ENCODE measurements at places on chromosomes 4 and X.

DNA sequence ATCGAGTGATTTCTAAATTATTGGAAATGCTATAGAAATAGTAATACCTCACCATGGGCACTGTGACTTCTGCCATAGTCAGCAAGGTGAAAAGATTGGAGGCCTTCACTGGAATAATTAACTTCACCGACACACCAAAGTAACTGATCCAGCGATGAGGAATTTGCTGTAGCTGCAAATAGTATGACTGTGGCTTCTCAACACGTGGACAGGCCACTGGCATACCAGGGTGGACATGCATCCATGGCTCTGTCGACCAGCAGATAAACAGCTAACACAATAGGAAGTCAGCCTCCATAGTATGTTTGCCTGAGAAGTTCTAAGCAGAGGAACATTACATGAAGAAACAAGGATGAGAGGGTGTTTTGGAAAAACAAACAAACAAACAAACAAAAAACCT is 10.9 kb upstream of the FAT4 start:
- DNase-seq, result no peak

DNA sequence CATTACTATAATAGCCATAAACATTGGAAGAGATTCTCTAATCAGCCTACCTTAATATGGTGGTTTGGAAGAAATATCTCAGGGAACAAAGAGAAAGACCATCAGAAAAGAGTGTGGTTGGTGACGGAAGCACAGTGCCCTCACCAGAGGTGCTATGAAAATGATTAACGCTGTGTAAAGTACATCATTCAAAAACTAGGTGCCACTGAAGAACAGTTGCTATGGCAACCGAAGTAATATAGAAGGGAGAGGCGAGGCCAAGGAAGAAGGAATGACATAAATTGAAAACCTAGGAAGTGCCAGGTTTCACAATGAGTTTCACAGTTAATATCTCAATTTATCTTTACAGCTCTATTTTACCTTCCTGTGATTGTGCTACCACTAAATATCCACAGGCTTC is 57.0 kb upstream of the ARSJ start:
- DNase-seq, result no peak

- DNase-seq, result no peak
Measured at GRCh38 chr4:75484190-75484589, 30.0 kb downstream of the RCHY1 start.

DNA sequence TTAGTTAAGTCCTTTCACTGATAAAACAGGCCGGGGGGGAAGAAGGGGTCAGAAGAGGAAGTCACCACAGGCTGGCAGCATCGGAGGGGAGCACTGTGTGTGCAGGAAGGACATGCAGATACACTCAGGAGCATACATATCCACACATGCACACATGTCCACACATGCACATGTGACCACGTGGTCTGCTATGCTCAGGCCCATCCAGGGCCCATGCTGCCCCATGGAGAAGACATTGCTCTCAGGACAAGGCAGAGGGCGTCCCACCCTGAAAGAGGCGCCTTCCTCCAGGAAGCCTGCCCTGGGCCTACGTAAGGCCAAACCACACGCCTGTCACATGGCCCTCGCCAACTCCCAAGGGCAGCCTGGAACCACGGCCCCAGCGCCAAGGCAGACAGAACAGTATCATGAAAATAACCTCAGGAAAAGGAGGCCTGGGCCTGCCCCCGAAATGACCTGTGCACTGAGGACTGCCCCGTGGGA is 15.8 kb downstream of the WDR1 start:
- DNase-seq, result peak; percentile 48

GRCh38 chr4:13097971-13098370 is 386.2 kb downstream of the RAB28 start:
- no peak for DNase-seq

GRCh38 chrX:128816919-128817318 is 706.4 kb downstream of the SMARCA1 start:
- DNase-seq, result peak; percentile 16

DNA sequence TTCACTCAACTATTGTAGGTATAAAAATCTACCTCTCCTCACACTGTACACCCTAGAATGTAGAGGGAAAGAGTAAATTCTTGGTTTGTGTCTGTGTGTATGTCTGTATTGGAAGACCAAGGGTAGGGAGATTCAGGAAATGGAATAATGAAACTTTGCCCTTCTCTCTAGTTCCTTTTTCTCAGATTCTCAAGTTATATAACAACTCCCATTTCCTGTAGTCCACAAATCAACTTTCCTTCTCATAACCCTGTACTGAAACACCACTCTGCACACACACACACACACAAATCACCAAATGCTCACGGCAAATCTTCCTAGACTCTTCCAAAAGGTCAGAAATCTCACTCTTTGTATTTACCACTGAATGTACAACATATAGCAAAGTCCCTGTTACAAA is 824.5 kb upstream of the DIAPH2 start:
- DNase-seq, result no peak

DNA sequence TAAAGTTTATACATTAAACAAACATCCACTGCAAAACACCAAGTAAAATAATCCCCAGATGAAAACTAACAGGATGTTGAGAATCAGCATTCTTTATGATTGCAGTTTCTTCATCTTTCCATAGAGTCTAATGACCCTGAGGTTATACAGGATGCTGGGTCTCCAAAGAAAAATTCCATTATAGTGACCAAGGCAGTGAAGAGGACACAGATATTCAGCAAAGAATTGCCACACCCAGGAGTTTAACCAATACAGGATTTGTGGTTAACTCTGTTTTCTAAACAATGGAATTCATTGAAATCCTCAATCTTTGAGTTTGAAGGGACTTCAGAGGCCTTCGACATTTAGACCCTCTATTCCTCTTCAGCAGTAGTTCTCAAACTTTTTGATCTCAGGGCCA is 76.2 kb upstream of the ESX1 start:
- DNase-seq, result no peak

GRCh38 chr4:86688026-86688425 is 93.9 kb downstream of the PTPN13 start:
- DNase-seq, result no peak

GRCh38 chr4:81491943-81492342 is 20.2 kb upstream of the RASGEF1B start:
- DNase-seq, result peak; percentile 78

DNA sequence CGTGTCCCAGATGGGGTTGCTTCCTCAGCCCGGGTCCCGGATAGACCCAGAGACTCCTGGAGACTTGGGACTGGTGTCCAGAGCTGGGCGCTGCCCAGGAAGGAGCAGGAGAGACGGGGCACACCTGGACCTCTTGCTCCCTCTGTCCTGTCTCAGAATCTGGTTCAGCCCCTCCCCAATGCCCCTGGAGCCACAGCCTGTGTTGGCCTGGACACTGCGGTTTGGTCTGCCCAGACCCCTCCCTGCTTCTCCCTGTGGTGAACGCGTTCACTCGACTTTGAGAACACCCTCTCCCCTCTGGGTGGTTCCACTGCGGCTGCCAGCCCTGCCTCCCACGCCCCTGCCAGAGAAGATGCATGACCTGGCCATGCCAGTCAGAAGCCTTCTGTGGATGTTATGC is 111.1 kb downstream of the HMX1 start:
- DNase-seq, result no peak

- no peak for DNase-seq
Measured at GRCh38 chr4:73831569-73831968, 4.9 kb upstream of the CXCL6 start.

- no peak for DNase-seq
Measured at GRCh38 chr4:128908735-128909134, 99.2 kb downstream of the JADE1 start.

DNA sequence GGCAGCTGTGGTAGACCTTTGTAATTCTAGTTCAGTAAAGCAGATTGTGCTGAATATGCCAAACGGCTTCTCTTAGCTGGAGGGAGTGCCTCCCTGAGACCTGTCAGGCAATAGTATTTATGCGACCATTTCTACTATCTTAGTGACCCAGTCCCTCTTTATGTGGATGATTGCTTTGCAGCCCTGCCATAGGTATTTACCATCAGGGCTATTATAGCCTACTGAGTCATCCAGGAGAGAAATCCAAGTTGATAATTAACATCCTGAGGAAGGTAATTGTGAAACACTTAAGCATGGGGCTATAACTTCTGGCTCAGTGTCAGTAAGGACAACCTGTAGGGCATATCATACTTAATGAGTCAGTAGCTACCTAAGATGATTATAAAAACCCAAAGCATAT is 103.9 kb upstream of the MAOA start:
- DNase-seq, result no peak

DNA sequence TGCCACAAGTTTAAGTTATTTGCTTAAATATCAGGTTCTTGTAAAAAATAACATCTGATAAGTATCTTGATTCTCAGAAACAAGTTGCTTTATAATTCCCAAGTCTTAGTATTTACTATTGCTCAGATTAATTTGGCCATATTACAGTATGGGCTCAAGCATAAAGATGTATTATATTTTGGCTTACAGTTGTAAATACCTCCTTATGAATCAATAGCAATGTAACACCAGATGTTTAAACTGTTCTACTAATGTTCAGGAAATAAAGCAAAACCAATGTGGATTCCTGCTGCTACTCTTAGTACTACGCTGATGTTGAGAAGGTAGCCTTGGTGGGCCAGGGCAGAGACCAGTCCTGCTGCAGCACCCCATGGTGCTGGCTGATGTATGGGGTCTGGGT is 102.7 kb downstream of the MGST2 start:
- no peak for DNase-seq

GRCh38 chr4:146998157-146998556 is 52.5 kb upstream of the TTC29 start:
- DNase-seq, result no peak

DNA sequence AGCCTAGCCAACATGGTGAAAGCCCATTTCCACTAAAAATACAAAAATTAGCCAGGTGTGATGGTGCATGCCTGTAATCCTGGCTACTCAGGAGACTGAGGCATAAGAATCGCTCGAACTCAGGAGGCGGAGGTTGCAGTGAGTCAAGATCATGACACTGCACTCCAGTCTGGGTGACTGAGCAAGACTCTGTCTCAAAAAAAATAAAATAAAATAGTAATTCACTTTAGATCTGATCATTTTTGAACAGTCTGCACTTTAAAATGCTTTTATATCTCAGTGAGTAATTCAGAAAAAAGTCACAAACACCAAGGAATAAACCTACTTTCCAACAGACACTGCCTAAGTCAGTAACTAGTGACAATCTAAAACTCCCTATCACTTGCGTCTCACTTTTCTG is 25.6 kb upstream of the CORIN start:
- no peak for DNase-seq

DNA sequence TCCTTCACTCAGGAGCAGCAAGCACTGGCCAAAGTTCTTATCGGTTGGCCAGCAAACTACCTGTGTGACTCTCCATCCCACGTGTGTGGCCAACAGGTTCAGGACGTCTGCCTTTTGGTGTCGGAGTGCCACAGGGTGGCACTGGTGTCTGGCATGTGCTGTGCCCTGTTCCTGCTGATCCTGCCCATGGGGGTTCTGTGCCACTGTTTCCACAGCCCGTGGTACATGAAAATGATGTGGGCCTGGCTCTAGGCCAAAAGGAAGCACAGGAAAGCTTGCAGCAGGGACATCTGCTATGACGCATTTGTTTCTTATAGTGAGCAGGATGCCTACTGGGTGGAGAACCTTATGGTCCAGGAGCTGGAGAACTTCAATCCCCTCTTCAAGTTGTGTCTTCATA is 4.6 kb upstream of the TLR2 start:
- DNase-seq, result no peak

GRCh38 chr4:176788248-176788647 is 4.5 kb downstream of the VEGFC start:
- no peak for DNase-seq

GRCh38 chrX:27924261-27924660 is 57.0 kb downstream of the DCAF8L1 start:
- DNase-seq, result no peak

GRCh38 chrX:12971282-12972003 is 3.5 kb upstream of the TMSB4X start:
- DNase-seq, result no peak

DNA sequence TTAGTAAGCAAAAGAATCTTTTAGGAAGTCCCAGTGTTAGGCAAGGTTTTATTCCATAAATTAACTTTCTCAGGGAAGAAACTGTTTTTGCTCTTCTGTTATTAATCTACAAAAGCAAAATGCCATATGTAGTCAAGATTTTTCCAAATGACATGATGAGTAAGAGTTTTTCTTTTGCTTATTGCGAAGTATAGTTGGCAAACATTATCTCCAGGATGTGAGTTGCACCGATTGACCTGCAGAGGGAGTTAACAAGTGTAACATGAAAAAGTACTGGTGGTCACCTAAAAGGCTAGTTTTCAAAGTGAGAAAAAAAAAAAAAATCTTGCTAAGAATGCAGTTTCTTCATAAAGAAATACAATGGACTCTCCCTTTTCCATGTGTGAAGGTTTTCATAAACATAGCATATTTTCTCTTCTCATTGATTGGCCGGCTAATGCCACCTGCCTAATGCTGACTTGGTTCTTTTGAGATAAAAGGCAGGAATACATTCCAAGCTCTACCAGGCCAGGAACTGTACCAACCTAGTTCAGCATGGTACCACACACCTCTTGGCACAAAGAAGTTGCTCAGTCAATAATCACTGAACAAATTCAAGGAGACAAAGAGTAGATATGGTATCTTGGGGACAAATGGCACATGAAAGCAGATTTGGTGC is 100.2 kb downstream of the LNX1 start:
- DNase-seq, result peak; percentile 64

DNA sequence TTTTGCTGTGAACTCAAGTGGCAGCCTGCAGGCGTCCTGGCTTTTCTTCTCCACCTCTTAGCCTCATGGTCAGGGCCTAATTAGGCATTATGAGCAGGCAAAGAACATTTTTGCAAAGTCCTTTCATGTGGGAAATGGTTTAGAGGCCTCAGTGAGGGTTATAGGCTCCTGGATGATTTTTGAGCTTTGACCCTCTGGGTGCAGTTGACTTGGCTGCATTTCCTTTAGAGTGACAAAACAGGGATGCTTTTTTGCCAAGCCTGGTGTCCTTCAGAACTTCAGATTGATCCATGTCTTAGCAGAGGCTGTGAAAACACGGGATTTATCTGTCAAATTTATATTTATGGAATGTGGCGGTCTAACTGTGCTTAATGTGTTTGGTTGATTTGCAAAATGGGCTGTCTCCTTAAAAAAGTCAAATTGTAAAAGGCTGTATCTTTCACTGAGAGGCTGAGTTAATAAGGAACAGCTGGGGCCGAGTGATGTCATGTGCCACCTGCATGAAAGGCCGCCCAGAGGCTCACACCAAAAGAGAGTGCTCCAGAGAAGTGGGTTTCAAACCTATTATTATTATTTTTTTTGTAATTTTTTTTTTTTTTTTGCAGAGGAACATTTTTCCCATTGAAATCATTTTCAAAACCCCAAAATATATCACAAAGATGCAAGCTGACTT is 192.2 kb upstream of the ARX start:
- no peak for DNase-seq

- DNase-seq, result peak; percentile 18
Measured at GRCh38 chr4:4386736-4387392, at the start of gene NSG1. TSS of gene NSG1 (plus strand) at chr4:4387102. CDS start at chr4:4387630, 528 bp downstream.

- peak; percentile 35 for DNase-seq
Measured at GRCh38 chrX:101349193-101349562, 636 bp upstream of the TIMM8A start.

DNA sequence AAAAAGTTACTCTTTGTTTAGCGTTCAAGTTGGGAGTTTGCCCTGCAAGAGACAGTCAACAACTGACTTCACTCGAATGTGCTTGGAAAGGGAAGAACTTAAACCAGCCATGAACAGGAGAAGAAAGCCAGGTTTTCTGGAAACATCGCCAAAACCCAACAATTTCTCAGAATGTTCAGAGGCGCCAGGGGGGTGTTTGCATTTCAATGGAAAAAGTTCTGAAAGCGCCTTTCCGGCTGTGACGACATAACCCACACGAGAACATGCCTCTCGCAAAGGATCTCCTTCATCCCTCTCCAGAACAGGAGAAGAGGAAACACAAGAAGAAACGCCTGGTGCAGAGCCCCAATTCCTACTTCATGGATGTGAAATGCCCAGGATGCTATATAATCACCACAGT is 78.1 kb upstream of the ADGRA3 start:
- DNase-seq, result no peak
